ENCODE measurements at places on chromosomes 6 and 20.

DNA sequence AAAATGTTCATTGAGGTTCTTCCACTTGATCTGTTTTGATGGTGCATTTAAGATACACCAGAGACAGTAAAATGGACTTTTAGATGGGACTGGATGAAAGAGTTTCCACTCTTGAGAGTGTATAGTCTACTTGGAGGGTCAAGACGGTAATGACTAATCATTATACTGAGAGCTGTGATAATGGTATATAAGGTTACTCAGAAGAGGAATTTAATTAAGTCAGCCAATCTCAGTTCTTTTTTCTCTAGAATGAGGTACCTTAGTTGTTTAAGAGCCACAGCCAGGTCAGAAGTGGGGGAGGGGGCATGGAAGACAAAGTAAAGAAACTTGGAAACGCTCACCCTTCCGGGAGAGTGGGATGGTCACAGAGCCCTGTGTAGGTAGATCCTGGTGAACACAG, 123.9 kb downstream of the MAP3K4 start:
- no peak for DNase-seq

DNA sequence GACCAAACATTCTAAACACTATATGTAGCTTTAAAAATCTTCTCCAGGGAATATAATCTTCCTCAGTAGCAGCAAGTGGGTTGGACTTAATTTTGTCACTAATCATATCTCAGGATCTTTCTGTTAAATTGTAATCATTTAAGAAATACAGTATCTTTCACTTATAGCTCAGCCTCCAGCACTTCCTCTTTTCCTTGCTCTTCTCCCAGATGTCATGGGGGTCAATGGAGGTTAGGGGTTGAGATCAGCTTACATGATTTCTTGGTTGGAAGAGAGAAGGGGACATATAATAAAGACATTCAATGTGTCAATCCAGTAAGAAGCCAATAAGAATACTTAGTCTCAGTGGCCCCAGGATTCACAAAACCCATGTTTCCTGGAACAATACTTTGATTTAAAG, 15.7 kb upstream of the REPS1 start:
- no peak for DNase-seq

- DNase-seq = no peak
Observed at GRCh38 chr6:162907876-162908481, 180.2 kb downstream of the PACRG start.

DNA sequence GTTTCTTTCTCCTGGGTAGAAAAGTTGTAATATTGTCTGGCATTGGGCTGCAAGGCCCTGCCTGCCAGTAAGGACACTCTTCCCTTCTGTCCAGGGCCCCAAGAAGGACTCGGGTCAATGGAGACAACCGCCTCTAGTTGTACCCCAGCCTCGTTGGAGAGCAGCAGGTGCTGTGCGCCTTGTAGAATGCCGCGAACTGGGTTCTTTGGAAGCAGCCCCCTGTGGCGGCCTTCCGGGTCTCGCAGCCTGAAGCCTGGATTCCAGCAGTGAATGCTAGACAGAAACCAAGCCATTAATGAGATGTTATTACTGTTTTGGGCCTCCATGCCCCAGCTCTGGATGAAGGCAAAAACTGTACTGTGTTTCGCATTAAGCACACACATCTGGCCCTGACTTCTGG, 37.0 kb downstream of the PLCG1 start:
- DNase-seq = peak; percentile 2

- no peak for DNase-seq
Observed at GRCh38 chr6:140077827-140078560, 703.5 kb upstream of the CITED2 start.

GRCh38 chr6:103672169-103672568, 1187.5 kb downstream of the HACE1 start:
- no peak for DNase-seq

DNA sequence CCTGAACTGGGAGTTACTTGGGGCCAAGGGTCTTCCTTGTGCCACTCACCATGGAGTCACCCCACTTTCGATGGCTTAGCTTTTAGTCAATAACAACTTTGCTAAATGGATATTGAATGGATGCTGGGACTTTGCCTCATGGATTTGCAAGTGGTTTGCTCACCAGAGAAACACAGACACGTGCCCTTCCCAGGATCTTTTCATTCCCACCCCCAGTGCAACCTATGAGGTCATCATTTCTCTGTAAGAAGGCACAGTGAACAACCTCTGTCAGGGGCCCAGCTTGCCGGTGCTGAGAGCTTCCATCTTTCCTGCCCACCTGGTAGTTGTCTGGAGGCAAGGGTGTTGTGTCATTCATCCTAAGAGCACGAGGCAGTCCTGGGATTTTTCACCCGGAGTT, 256.8 kb upstream of the PMEPA1 start:
- DNase-seq = no peak

GRCh38 chr20:49278818-49279676, 1.2 kb upstream of the ZNFX1 start:
- no peak for DNase-seq

GRCh38 chr6:43339168-43339567, 30.3 kb downstream of the ZNF318 start:
- no peak for DNase-seq

GRCh38 chr6:21593927-21594415, 420 bp downstream of the SOX4 start:
- peak; percentile 41 for DNase-seq

DNA sequence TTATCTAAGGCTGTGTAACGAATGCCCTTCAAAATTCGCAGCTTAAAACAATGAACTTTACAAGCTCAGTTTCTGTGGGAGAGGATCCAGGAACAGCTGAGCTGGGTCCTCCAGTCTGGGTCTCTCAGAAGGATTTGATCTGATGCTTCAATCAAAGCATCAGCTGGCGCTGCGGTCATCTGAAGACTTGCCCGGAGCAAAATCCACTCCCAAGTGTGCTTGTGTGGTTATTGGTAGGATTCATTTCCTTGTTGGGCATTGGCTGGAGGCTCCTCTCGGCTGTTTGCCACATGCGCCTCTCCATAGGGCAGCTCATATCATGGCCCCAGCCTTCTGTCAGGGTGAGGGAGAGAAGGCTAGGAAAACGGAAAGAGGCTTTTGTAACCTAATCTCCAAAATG, 269.3 kb upstream of the CHD6 start:
- DNase-seq = no peak

DNA sequence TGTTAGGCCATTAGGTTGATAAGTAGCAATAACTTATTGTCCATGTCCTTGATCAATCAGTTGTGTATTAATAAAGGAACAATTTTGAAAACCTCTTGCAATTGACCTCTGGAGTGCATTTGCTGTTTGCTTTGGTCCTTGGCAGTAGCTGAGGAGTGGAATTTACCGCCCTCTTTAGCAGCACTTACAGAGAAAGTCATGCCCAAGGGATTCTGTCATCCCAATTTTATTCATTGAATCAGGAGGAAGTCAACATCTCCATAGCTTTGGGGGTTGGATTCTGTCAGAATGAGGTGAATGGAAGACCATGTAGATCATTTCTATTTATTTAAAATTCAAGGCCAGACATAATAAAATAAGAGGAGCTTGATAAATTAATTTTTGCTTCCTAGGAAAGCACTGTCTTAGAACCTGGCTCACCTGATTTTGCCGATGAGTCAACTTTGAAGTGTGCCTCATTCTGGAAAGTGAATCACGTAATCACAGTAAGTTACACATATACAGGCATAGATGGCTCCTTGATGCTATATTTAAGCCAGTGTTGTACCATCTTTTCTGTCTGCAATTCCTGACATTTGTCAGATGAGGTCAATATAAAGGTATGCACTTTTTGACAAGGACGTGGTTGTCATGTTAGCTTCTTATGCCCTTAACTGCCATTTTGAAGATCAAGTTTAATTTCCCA, 128.7 kb upstream of the MLIP start:
- DNase-seq = no peak

- DNase-seq = no peak
Observed at GRCh38 chr6:52616059-52616690, 39.3 kb upstream of the TRAM2 start.

DNA sequence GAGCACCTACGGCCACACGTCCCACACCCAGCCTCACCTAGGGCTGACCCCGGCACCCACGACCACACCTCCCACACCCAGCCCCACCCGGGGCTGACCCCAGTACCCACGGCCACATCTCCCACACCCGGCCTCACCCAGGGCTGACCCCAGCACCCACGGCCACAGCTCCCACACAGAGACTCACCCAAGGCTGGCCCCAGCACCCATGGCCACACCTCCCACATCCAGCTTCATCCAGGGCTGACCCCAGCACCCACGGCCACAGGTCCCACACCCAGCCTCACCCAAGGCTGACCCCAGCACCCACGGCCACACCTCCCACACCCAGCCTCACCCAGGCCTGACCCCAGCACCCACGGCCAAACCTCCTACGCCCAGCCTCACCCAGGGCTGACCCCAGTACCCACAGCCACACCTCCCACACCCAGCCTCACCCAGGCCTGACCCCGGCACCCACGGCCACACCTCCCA, 36.7 kb downstream of the NINL start:
- no peak for DNase-seq

DNA sequence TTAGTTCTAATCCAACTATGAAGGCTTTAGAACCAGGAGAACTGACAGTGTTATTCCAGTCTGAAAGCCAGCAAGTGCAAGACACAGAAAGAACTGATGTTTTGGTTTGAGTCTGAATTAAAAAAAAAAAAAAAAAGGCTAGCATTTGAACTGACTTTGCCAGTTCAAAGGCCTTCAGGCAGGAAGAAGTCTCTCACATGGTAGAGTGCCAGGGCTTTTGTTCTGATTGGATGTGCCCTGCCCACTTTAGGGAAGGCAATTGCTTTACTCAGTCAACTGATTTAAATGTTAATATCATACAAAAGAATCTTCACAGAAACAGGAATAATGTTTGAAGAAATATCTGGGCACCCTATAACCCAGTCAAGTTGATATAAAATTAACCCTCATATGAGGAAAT, 212.2 kb downstream of the HIVEP2 start:
- no peak for DNase-seq

DNA sequence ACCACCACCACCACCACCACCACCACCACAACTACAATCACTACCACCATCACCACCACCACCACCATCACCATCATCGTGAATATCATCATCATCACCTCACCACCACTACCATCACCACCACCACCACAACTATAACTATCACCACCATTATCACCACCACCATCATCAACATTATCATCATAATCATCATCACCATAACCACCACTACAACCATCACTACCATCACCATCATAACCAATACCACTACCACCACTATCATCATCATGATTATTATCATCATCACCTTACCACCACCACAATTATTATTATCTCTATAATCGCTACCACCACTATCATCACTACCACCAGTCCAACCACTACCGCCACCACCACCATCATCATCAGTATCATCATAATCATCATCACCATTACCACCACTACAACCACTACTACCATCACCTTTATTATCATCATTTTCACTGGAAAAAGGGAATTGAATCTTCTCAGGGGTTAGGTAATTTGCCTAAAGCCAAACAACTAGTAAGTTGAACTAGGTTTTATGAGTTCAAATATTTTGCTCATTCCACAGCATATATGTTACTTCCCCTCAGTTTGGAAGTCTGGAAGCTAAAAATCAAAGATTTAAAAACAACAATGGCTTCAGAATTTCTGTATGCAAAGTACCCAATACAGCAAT, 8.3 kb downstream of the RIPOR2 start:
- no peak for DNase-seq

GRCh38 chr20:4108495-4109306, 93.3 kb upstream of the RNF24 start:
- peak; percentile 94 for DNase-seq

GRCh38 chr6:11682561-11682975, 96.0 kb downstream of the ADTRP start:
- no peak for DNase-seq

DNA sequence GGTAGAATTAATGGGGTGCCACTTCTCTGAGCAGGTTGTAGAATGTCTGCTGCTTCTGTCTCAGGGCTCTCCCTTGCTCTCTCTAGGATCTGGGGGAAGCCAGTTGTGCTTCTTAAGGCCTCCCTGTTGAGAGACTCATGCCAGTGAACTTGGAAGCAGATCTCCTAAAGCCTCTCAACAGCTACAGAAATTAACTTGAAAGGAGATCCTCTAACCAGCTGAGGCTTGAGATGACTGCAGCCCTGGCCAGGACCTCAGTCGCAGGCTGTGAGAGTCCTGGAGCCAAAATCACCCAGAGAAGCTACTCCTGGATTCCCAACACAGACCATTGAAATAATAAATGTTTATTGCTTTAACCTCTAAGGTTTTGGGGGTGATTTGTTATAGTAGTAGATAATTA, 180.2 kb upstream of the MARCKS start:
- no peak for DNase-seq

GRCh38 chr20:22836877-22837276, 198.2 kb upstream of the SSTR4 start:
- DNase-seq = no peak

DNA sequence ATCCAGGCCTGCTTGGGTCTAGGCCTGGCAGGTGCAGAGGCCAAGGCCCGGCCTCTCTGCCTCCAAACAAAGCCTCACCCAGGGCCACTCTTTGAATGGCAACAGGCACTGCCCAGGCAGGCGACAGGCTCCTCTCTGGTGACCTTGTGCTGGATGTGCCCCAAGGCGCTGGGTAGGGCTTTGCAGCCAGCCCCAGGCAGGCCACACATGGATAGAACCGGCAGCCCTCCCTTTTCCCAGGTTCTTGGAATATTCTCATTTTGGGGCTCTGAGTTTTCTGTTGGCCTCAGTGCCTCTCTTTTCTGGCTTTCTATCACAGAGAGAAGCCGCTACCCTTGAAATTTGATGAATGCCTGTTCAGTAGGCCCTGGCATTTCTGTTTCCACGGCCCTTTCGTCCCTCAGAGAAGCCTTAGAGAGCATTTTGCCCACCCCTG, 18.9 kb downstream of the PKIG start:
- no peak for DNase-seq

DNA sequence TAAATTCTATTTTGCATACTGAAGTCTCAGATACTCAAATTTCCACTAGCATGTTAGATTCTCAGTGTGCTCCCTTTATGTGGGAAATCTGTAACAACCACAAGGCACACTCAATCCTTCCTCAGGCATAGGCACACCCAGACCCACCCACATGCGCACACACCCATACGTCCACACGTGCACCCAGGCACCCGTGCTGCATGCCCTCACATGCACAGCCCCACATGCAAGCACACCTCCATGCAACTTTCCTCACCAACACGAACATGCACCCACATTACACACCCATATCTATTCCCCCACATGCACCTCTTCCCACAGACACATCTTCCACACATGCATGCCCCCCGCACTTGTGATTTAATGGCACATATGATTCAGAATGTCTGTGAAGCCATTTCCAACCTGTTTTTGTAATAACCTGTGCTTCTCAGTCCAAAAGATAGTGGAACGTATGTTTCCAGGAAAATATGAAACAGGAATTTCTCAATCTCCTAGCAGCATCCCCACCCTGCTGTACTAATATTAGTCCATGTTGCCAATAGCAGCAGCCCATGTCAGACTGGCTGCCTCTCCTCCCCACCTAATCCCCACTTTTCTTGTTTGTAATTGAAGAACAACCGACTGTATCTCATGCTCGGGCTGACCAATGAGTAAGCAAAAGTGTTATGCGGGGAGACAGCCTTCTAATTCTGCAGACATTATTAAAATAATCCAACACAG, 11.3 kb upstream of the CYP24A1 start:
- no peak for DNase-seq

GRCh38 chr6:7175462-7175861, 67.7 kb downstream of the RREB1 start:
- no peak for DNase-seq

- peak; percentile 78 for DNase-seq
Observed at GRCh38 chr20:5504061-5504739, 187.4 kb upstream of the PROKR2 start.
